NCI-H774 (cell line): ENCODE measurements at places on chromosomes 4 and X.

- no peak for DNase-seq
Observed at GRCh38 chr4:159018062-159018629, 84.7 kb upstream of the RAPGEF2 start.

- DNase-seq, result no peak
Observed at GRCh38 chrX:19272452-19272851, 71.3 kb upstream of the PDHA1 start.

DNA sequence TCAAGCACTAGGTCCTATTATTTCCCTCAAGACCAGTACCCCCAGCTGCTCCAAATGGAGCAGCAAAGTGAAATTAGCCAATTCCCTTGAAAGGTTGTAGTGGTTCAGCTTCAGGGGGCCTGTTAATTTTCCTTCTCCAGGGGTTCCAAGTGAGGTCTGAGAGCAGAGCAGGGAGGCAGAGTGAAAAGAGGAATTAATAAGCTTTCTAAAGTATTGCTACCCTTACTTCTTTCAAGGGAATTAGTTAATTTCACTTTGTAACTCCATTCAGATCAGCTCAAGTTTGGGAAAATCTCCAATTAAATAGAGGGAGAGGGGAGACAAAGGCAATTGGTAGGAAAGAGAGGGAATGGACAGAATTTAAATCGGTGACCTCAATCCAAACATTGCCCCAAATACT lies 78.7 kb upstream of the SLC7A11 start:
- no peak for DNase-seq

DNA sequence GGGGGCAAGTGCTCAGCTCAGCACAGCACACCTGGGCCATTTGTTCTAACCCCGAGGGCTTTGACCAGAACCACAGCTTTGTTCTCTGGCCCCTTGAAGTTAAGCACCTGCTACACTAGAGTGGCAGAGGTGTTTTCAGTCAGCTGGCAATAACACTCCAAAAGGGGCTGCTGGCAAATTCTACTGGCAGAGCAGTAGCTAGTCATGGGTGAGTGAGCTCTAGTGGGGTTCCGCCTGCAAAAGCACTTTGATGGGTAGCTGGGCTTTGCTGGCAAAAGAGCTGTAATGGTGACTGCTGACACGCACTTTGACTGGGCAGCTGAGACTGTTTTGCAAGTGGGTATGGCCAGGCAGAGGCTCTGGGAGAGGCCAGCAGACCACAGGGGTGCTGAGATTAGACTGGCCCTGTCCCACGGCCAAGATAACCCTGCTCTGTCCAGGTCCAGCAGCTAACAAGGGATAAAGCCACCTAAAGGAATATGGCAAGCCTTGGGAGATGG lies 65.2 kb upstream of the TENT5D start:
- DNase-seq, result no peak

DNA sequence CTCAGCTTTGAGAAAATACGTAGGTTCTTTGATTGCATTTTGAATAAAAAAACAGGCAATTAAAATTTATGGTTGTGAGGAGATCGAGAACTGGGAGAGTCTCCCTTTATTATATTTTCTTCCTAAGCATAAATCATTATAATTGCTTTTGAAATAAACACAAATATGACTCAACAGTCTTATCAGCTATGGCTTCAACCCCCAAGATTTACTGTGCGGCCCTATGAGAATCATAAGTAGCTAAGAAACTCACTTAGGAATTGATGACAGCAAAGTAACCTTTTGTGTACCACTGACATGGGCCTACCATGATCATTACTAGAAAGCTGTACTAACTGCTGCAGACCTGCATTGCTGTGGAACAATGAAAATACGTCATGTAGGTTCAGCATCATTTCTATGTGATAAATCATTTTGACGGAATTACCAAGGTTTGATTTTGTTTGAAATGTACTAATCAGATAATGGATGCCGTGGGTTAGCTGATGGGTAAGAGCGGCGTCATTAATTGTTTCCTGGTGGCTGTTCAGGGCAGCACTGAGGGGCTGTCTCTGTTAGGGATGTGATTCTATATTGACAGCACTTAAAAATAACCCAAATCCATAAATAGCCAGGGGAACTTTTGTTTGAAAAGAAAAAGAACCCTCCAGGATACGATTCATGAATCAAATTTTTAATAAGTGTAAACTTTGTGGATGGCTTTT lies 51.5 kb upstream of the GPRIN3 start:
- DNase-seq, result no peak

DNA sequence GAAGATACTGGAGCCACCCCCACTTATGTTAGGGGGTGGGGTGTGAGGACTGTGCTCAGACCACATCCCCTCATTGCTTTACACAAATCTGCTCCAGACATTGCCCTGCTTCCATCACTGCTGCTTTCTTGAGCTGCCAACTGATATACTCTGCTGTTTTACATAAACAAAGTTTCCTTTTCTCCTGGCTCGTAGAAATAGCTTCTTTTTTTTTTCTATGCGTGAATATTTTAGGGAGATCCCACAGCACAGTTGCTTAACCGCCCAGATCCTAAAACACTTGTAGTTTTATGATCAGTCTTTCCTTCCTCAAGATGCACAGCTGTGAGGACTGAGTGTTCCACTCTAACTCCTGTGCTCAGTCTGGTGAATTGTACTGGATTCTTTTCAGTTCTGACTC lies 768.4 kb downstream of the PCDH18 start:
- DNase-seq, result no peak

- DNase-seq, result no peak
Observed at GRCh38 chr4:71026086-71026485, 32.6 kb downstream of the DCK start.

GRCh38 chrX:137051978-137052642 lies 18.3 kb upstream of the GPR101 start:
- peak; percentile 79 for DNase-seq

DNA sequence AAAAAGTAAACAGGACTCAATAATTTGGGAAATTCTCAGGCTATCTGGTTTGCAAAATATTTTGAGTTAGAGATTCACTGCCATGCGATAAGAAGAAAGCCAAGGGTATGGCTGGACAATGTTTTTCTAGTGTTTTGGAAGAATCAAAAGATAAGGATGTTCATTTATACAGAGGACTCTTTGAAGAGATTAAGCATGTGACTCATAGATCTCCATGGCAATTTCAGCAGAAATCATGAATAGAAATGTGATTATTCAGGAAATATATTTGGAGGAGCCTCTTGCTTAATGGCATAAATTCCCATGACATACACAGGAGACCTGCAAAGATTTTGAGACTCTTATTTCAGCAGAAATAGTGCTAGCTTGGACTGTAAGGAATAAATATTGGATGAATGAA lies 16.7 kb upstream of the FRAS1 start:
- no peak for DNase-seq

DNA sequence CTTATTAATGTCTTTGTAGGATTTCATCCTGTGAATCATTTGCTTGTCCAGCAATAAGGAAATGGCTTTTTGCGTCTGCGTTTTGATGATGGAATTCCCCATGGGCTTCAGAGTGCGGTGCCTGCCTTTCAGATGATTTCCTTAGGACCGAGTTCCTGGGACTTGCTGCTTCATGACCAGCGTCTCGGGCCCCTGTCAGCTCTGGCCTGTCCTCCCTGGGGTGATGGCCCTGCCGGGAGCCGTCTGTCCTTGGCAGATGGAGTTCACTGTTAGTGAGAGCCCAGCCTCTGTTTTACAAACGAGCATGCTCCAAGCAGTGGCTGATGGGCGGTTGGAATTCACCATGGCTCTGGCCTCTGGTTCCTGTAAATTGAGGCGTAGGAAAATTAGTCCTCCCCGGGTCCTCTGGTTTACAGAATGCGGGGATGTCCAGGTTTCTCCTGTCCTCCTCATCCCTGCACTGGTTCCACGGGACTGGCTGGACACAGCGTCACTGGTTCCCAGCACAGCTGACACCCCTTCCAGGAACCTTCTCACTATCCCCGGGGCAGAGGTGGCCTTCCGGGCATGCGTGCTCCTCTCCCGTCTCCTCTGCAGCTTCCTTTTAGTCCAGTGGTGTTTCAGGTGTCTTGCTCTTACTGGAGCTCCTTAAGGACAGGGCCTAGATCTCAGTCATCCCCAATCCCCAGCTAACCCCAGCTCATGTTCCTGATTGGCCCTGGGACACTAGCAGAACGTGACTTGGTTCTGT lies 34.9 kb downstream of the TBC1D14 start:
- DNase-seq, result no peak

DNA sequence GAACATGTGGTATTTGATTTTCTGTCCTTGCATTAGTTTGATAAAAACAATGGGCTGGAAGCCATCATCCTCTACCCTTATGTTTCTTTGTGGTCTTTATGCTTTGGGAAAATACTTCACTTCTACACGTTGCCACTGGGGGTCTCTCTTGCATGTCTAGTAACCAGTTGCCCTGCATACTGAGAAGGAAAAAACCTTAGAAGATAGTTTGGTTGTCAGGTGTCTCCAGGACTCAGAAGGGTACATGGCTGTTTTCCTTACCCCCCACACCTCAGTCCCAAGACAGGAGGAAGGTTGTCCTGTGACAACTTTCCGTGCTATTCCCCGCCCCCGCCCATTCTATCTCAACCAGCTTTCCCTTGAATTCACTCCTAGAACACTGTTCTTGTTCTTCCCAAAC lies 62.1 kb upstream of the LANCL3 start:
- DNase-seq, result no peak

- no peak for DNase-seq
Observed at GRCh38 chr4:57926311-57926710, 816.1 kb upstream of the IGFBP7 start.

DNA sequence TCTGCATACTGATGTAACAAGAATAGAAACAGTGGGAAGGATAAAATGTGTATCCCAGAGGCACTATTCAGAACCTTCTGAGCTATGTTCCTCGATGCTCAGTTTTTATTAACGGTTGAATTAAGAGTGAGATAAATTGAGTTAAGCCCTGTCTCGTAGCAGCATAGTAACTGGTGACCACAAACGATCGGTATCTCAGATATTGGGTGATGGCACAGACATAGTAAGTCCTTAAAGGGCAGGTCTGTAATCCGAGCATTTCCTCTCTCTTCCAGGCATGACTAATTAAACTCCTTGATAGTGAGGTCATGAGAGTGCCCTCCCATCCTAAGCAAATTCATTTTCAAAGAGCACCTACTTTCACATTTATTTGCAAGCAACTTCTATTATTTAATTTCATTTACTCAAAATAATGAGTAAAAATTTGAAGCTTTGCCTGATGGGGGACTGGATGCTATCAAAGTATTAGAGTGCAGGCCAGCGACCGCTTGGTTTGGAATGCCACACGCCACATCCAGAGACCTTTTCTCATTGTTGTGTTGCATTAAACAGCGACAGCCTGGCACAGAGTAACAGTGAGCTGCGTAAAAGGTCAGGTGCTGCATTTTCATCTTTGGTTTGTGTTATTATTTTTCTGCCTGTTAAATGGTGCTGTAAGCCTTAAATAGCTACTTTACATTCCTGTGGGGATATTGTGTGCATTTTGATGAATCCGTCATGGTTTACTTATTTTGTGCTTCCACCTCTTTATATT lies 101.9 kb downstream of the PCDH7 start:
- no peak for DNase-seq

- no peak for DNase-seq
Observed at GRCh38 chr4:107153956-107154355, 117.8 kb upstream of the DKK2 start.

DNA sequence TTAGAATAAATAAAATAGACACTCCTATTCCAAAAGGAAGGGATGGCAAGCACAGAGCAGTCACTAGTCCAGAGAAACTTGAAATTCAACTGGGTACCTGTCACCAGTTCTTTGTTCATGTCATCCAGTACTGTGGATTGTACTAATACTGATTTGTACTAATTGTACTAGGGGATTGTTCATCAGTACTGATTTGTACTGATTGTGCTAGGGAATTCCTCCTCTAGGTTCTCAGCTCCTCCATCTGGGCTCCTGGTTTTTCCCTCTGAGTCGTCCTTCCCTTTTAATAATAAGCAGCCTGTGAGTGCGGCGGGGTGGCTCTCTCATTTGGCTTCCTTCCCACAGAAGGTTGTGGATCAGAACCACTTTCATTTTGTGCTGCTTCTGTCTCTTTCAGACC lies 31.0 kb upstream of the SOD3 start:
- no peak for DNase-seq

DNA sequence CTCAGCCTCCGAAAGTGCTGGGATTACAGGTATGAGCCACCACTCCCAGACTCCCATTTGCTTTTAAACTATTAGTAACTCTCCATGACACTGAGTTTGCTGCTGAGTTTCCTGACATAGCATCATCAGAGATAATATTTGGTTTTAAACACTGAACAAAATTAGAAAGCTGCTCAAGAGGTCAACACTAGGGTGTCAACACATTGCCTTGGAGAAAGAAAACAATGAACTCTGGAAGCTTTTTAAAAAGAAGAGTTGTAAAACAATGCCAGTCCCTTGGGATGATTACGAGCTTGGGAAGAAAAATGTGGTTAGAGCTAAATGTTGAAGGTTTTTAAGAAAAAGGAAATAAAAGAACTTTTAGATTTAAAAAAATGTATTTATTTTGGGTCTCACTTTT lies 264.8 kb downstream of the CAMK2D start:
- no peak for DNase-seq

GRCh38 chr4:42655921-42656678 lies 805 bp downstream of the ATP8A1 start:
- no peak for DNase-seq

DNA sequence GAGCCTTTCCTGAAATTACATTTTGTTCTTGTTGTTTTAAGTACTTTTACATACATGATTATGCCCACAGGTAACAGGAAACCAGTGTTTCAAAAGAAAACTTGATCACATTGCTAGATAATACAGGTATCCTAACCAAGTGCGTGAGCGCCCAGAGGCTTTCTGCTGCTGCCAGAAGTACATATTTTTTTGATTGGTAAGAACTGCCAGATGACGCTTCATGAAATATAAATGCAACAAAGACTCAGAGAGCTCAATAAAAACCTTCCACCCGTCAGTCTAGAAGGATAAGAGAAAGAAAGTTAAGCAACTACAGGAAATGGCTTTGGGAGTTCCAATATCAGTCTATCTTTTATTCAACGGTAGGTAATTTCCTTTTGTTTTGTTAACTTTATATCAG lies at the start of gene EPGN:
EPGN (plus strand) TSS at position 256 of the 400 bp plus-strand sequence; CDS start at position 320, 64 bp downstream.
- no peak for DNase-seq

DNA sequence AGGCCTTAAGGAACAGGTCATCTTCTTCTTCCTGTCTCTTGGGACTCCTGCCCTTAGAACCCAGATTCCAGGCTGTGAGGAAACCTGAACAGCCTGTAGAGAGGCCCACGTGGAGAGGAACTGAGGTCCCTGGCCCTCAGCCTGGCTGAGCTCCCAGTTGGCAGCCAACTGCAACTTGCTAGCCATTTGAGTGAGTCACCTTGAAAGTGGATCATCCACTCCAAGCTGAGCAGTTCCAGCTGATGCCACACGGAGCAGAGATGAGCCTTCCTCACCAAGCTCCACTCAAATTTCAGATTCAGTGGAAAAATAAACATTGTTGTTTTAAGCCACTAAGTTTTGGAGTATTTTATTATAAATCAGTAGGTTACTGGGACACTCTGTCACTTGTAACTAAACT lies 392.5 kb downstream of the BCOR start:
- DNase-seq, result no peak

DNA sequence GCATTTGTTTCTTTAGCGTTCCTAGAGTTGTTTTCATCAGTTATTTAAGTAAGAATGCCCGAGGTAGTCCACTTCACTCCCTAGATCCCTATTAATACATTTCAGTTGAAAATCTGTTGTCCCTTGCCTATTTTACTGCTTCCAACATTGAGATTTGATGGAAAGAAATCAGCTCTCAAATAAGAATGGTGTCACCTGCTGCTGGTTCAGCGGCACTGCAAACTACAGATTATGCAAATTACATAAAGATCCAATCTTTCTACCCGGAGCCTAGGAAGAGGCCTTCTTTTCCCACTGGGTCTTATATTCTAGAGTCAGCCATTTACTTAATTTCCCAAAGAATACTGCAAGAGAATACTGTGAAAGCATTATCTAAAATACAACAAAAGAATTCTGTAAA lies 597.6 kb upstream of the MAGEB2 start:
- no peak for DNase-seq
